CD8-positive, alpha-beta T cell (primary cell): ENCODE measurements at places on chromosomes 7 and 10.
A peak's percentile ranks its signal among the peaks of the same experiment; 100 is the strongest.

DNA sequence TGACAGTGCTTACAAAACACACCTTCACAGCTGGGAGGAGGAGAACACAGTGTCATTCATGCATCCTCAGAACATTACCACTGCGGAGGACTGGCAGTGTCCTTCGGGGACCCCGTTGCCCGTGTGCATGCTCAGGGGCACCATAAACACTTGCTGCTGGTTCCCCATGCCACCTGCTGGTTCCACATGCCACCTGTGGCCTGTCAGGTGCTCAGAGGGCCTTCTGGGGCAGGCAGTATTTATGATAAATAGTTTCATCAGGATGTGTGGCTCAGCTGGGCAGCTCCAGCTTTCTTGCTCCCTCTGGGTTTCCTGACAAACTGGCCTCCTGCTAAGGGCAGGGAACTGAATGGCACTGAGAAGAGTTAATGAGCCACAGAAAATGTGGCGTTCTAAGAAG lies 32.1 kb downstream of the CELF2 start:
- no peak for DNase-seq

GRCh38 chr7:20307901-20308300 lies 22.8 kb upstream of the ITGB8 start:
- no peak for DNase-seq

DNA sequence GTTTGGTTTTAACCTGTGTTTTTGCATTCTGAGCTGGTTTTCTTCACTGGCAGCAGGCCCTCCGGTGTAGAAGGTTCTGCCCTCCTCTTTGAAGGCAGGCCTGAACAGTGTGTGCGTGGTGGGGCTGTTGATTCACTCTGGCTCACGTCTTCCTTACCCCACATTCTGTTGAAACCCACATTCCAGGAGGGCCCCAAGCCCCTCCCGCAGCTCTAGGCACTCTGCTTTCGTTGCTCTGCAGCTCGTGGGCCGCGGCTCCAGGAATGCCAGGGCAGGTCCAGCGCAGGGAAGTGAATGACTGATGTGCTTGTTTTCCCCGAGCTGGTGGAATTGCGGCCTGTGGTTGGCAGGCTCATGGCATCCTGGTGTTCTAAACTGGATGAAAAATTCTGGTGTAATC lies 49.0 kb downstream of the HTRA1 start:
- no peak for DNase-seq

DNA sequence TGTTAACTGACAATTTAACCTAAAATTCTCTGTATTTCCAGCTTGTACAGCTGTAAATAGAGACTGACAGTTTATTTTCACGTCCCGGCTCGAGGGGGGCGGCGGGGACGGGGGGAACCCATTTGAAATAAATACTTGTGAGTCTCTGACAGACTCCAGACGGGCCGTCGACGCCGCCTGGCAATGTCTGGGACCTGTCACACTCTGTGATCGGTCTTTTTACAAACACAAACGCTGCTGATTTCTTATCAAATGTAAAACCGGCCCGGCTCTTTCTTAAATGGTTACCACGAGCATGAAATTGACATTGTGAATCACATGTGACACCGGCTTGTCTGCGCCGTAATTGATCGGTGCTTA lies 57.0 kb downstream of the UNCX start:
- DNase-seq, result peak; percentile 13

GRCh38 chr7:129202058-129202777 lies 13.8 kb downstream of the SMO start:
- no peak for DNase-seq

GRCh38 chr7:139990142-139990535 lies 72.6 kb downstream of the PARP12 start:
- DNase-seq, result no peak

- peak; percentile 18 for DNase-seq
Measured at GRCh38 chr10:101061624-101062231, at the start of gene KAZALD1. Gene KAZALD1 (plus strand): TSS chr10:101061989. CDS start chr10:101062593, 604 bp downstream.

DNA sequence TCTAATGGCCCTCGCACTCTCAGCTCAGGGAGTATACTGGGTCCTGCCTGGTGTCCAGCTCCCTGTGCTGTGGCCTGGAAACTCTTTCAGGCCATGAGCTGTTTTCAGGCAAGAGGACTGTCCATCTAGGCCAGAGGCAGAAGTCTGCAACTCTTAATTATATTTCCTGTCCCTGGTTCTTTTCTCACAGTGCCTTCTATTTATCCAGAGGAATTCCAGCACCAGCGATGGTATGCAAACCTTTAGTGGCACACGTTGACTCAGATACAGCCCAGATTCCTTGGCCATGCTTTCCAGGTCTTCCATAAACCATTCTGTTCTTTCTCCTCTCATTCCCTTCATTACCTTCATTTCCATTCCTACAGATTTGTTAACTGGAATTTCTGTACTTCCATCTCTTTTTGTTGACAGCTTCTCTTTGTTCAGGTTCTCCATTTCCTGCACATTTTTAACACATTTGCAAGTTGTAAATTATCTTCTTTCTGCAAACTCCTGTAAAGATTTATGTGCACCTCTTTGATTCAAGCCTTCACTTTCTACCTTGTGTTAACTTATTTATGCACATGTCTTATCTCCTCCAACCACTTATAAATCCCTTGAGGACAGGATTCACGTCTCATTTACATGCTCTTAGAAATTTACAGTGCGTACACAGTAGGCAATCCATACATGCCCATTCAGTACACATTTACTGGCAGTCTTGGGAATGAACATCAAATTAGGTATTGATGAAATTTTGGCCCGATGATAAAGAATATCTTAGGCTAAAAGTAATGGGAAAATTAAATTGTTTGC lies 172.1 kb downstream of the CELF2 start:
- DNase-seq, result no peak

DNA sequence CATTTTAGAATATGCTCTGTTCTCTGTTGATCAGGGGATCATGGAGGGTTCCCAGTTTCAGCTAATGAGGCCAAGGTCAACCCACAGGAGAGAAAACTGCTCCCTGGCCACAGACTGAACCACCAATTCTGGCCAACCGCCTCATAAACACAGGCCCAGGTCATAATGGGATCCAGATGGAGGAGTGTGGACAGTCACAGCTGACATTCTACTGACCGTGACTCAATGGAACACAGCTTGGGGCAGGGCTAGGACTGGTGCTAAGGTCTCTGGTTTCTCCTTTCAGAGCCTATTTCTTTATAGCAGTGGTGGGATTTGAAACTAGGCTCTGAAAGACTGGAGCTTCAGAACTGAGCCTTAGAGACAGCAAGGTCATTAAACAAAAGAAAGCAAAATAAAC lies 68.3 kb downstream of the HIPK2 start:
- DNase-seq, result no peak

DNA sequence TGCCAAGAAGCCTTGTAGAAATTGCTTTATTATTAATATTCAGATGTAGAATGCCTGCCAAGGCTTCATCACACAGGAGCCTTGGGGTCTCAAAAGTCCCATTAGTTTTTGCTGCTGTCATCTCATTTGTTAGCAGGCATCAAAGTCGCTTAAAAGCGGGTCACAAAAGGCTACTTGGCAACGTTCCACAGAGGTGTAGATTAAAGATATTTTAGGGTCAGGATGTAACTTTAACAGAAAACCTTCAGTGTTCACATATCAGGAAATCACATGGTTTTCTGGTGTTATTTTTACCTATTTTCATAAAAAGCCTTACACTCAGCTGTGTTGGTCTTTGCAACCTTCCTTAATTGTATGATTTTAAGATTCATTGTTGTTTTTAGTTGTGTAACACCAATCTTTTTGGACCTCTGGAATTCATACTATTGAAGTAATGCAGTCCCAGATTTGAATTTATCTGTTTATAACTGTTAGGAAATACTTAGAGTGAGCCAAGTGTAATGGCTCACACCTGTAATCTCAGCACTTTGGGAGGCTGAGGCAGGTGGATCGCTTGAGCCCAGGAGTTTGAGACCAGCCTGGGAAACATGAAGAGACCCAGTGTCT lies 65.3 kb downstream of the TET1 start:
- no peak for DNase-seq

DNA sequence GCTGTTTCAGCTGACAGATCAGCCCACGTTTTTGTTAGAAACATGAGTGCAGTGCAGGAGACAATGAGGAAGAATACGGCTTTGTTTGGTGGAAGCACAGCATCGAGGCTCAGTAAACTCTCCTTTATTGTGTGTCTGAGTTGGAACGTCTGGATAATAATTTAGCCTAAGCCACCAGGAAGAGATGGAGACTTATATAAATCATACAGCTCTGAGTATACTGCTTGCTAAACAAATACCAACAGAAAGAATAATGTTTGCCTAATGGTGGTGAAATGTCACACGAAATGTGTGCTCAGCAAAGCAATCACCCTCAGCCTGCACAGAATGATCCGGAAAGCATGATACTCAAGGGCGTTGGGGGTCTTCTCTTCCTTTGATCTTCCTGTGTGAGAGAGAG lies 664.1 kb upstream of the ADARB2 start:
- no peak for DNase-seq

GRCh38 chr10:35194906-35195305 lies 68.3 kb downstream of the CREM start:
- no peak for DNase-seq

- DNase-seq, result no peak
Measured at GRCh38 chr10:3511483-3511882, 273.5 kb downstream of the KLF6 start.

DNA sequence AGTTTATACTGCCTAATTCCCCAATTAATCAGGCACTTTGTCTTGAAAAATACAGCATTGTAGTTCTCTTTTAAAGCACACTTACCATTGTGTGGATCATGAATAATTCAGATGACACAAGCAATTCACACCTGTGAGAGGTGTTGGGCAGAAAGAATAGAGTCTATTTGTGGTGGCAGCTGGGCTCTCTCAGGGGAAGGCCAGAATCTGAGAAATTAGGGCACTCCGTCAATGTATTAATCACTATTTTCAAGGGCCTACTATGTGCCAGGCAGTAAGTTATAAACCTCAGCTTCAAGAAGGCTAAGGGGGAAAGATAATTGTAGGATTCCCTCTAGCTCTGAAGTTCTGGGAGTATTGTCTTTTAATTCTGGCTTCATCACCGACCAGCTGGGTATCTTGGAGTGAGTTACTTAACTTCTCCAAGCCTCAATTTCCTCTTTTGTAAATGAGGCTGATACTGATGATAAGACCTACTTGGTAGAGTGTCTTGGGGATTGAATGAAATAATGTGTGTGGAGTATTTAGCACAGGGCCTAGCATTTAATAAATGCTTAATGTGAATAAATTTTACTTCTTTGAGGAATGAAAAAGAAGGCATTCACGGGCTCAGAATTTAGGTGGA lies 2.5 kb downstream of the CHN2 start:
- peak; percentile 59 for DNase-seq

- no peak for DNase-seq
Measured at GRCh38 chr7:35596061-35596460, 98.9 kb downstream of the HERPUD2 start.

DNA sequence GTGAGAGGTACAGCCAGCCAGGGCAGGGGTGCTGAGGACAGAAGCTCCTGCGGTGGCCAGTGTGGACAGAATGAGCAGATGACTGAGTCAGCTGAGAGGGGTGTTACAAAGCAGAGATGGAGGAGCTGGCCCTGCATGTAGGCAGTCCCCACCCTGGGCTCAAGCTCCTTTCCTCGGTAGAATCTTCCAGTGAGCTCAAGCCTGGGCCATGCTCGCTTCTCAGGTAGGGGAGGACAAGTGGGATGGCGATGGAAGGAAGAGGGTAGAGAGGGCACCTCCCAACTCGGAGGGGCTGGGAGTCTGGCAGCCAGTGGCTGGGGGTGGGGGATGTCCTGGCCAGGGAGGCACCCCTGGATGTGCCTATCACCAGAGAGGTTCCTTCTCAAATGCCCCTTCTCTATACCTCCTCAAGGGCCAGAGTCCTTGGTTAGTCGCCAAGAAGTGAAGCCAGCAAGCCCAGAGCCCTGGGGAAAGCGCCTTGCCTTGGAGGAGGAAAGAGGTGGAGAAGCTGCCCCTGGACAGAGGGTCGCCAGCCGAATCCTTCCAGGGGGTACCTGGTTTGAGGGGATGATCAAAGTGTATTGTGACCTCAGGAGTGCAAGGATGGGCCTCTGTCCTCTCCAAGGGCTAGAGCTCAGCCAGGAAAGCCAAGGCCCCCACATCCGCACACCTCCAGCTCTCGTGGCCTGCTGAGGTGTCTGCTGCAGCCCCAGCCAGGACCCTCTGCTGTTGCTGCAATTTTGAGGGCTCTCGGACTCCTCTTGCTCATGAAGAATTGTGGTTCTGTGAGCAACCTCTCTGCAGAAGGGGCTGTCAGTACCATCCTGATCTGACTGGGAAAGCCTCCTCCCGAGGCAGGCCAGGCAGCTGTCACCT lies 88.6 kb upstream of the MACROH2A2 start:
- DNase-seq, result no peak

- DNase-seq, result no peak
Measured at GRCh38 chr10:90598513-90598912, 259.3 kb downstream of the HTR7 start.

- no peak for DNase-seq
Measured at GRCh38 chr10:48389272-48389671, 82.8 kb downstream of the MAPK8 start.

- no peak for DNase-seq
Measured at GRCh38 chr7:140039066-140039465, 23.7 kb downstream of the PARP12 start.

GRCh38 chr7:111089822-111090426 lies 1.0 kb upstream of the LRRN3 start:
- no peak for DNase-seq

- DNase-seq, result no peak
Measured at GRCh38 chr7:30176463-30177109, 41.8 kb downstream of the MTURN start.

GRCh38 chr10:130656187-130656575 lies 520.0 kb downstream of the GLRX3 start:
- no peak for DNase-seq

GRCh38 chr7:139853506-139854123 lies 24.6 kb downstream of the TBXAS1 start:
- no peak for DNase-seq

GRCh38 chr10:74094231-74094630 lies 56.4 kb downstream of the AP3M1 start:
- DNase-seq, result no peak

DNA sequence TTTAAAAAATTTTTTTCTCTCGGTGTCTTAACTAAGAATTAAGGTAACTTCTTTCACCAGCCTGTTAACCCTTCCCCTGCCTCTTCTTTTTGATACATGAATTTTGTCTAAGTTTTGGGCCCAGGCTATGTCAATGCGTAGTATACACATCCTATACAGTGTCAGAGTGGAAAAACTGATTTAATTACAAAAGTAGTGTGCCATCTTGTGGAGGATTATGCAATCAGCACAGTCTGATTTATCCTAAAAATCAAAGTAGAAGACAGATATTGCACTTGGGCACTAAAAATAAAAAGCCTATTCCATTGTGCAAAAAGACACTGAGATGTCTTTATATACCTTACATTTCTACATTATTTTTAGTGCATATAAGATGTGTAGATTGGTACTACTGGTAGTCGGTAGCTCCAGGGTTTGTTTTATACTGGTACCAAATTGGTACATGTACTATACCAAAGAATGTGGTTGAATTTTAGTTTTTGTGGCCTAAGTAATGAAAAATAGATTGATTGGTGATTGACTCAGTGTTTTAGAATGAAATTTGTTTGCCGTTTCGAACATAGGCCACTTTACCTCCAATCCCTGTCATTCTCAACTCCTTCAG lies 96.6 kb downstream of the MKLN1 start:
- peak; percentile 62 for DNase-seq
